ENCODE measurements at places on chromosomes 11 and 22.

- DNase-seq = no peak
Measured at GRCh38 chr11:119891055-119891768, 162.2 kb upstream of the NECTIN1 start.

GRCh38 chr11:24932110-24933000 lies 435.5 kb downstream of the LUZP2 start:
- no peak for DNase-seq

DNA sequence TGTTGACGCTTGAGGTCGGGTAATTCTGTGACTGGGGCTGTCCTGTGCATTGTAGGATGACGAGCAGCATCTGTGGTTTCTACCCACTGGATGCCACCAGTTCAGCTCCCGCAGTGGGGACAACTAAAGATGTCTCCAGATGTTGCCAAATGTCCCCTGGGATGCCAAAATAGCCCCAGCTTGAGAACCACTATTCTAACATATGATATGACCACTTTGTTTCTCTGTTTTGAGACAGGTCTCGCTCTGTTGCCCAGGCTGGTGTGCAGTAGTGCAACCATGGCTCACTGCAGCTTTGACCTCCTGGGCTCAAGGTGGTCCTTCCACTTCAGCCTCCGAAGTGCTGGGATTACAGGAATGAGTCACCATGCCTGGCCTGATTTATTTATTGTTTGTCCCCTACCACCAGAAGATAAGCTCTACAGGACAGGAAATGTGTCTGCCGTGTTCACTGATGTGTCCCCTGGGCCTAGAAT lies 4.4 kb upstream of the MEN1 start:
- no peak for DNase-seq

DNA sequence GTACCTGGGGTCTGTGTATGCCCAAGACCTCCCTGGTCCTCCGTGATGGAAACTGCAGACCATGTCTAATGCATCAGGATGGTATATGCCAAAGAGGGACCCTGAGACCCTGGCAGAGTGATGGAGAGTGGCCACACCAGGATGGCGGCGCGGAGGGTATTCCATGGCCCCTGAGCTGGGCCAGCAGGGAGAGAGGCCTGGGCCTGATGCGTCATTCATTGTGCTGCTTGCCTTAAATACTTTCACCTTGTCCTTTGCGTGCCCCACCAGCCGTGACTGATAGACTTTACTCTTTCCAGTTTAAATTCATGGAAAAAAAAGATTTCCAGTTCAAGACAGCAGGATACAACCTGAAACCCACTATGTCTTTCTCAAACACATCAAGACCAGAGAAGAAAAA lies 5.6 kb upstream of the NDUFV1 start:
- no peak for DNase-seq
